HCT116 (cell line): ENCODE measurements at places on chromosomes 12 and 14.

GRCh38 chr12:76692846-76693245, 71.1 kb upstream of the ZDHHC17 start:
- H3K27ac ChIP-seq, result no peak overlapping the region
- H3K4me1 ChIP-seq, result no peaks in the 10 kb centered on the region
- H3K4me3 ChIP-seq, result no peak overlapping the region
- H3K36me3 ChIP-seq, result no peaks in the 10 kb centered on the region

- DNase-seq, result no peak
- no peaks in the 10 kb centered on the region for H3K27me3 ChIP-seq
- H3K4me1 ChIP-seq, result no peaks in the 10 kb centered on the region
- H3K36me3 ChIP-seq, result no peaks in the 10 kb centered on the region
Measured at GRCh38 chr14:23577004-23577681, 1.4 kb downstream of the JPH4 start.

- no peak overlapping the region for H3K4me3 ChIP-seq
- no peaks in the 10 kb centered on the region for H3K27me3 ChIP-seq
- DNase-seq, result no peak
- H3K36me3 ChIP-seq, result no peaks in the 10 kb centered on the region
Measured at GRCh38 chr12:49552014-49552413, 13.2 kb downstream of the KCNH3 start.

DNA sequence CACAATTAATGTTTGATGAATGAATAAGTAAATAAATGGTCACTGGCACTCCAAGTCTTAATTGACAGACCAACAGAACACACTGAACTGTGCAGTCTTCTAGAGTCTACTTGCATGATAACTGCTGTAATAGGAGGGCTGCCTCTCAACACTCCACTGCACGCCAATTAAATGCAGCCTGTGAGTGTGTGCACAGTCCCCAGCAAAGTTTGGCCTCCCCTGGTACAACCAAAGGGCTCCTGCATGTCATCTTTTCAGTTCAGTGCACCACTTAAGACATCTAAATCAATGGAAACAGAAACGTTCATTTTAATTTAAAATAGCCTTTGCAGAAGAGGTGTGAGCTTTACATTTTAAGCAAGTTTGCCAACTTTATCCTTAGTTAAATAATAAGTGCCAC, 121.7 kb upstream of the USP15 start:
- H3K4me3 ChIP-seq, result no peak overlapping the region
- H3K36me3 ChIP-seq, result no peaks in the 10 kb centered on the region
- no peaks in the 10 kb centered on the region for H3K27me3 ChIP-seq

DNA sequence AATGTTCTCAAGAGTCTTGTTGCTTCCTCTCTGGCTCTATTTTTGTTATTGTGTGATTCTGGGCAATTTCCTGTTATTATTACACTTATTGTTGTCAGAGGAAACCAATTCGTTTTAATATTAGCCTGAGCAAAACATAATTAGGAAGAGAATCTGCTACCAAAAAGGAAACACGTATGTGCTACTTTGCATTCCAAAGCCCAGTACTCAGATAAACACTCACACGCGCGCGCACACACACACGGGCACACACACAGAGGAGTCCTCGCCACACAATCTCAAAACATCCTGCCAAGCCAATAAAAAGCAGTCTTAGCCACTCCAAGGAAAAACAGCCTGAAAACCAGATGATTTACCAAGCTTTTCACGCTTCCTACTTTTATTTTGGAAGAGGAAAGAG, 400.7 kb downstream of the NUAK1 start:
- H3K4me1 ChIP-seq, result no peaks in the 10 kb centered on the region
- DNase-seq, result no peak
- H3K27ac ChIP-seq, result no peak overlapping the region
- no peak overlapping the region for H3K4me3 ChIP-seq

- H3K27me3 ChIP-seq, result no peaks in the 10 kb centered on the region
- H3K4me3 ChIP-seq, result no peak overlapping the region
- H3K36me3 ChIP-seq, result no peaks in the 10 kb centered on the region
- H3K4me1 ChIP-seq, result no peaks in the 10 kb centered on the region
- DNase-seq, result no peak
Measured at GRCh38 chr12:63496654-63497053, 171.6 kb downstream of the DPY19L2 start.

GRCh38 chr12:71786829-71787228, 32.2 kb downstream of the RAB21 start:
- no peaks in the 10 kb centered on the region for H3K4me1 ChIP-seq
- no peak overlapping the region for H3K4me3 ChIP-seq
- no peak for DNase-seq

DNA sequence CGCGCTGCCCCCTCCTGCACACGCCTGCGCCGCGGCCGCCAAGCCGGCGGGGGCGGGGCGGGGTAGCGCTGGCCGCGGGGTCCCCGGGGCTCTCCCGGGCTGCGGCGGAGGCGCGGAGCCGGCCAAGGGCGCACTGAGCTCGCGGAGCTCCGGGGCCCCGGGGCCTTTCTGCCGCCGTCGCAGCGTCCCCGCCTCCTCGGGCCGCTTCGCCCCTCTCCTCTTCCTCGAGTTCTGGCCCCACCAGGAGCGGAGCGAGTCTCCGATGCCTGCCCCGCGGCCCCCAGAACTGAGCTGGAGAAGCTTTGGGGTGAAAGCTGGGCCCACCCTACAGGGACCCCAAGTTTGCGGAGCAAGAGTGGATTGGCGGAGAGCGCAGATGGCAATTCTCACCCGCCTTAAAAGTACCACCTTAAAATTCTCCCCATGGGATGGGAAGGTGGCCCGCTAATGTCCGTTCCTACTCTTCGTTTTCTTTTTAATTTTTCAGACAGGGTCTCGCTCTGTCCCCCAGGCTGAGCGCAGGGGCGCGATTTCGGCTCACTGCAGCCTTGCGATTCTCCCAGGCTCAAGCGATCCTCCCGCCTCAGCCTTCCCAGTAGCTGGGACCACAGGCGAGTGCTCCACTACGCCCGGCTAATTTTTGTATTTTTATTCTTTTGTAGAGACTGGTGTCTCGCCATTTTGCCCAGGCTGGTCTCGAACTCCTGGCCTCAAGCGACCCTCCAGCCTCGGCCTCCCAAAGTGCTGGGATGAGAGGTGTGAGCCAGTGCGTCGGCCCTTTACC, 129.6 kb downstream of the NDUFA12 start:
- no peaks in the 10 kb centered on the region for H3K36me3 ChIP-seq
- peak overlapping the region; percentile 45 for H3K4me3 ChIP-seq
- peak overlapping the region; percentile 32; the same call in 1 of the 2 replicates for H3K27ac ChIP-seq
- peaks cover 26% of the 10 kb centered on the region; the same call in 1 of the 2 replicates for H3K4me1 ChIP-seq

GRCh38 chr12:81992461-81992860, 233.3 kb upstream of the PPFIA2 start:
- H3K27me3 ChIP-seq, result no peaks in the 10 kb centered on the region
- H3K4me1 ChIP-seq, result no peaks in the 10 kb centered on the region
- no peaks in the 10 kb centered on the region for H3K36me3 ChIP-seq
- DNase-seq, result peak; percentile 21

GRCh38 chr12:52521175-52521567, 977 bp upstream of the KRT5 start:
- H3K36me3 ChIP-seq, result no peaks in the 10 kb centered on the region
- H3K27ac ChIP-seq, result peak overlapping the region; percentile 55
- peak; percentile 23 for DNase-seq
- H3K4me3 ChIP-seq, result peak overlapping the region; percentile 33
- H3K27me3 ChIP-seq, result no peaks in the 10 kb centered on the region

GRCh38 chr12:76024942-76025600, 6.5 kb downstream of the PHLDA1 start:
- DNase-seq, result no peak
- H3K4me1 ChIP-seq, result peaks cover 31% of the 10 kb centered on the region
- H3K4me3 ChIP-seq, result no peak overlapping the region
- H3K27ac ChIP-seq, result peak overlapping the region; percentile 88
- H3K36me3 ChIP-seq, result peaks cover 14% of the 10 kb centered on the region; the same call in 1 of the 2 replicates

DNA sequence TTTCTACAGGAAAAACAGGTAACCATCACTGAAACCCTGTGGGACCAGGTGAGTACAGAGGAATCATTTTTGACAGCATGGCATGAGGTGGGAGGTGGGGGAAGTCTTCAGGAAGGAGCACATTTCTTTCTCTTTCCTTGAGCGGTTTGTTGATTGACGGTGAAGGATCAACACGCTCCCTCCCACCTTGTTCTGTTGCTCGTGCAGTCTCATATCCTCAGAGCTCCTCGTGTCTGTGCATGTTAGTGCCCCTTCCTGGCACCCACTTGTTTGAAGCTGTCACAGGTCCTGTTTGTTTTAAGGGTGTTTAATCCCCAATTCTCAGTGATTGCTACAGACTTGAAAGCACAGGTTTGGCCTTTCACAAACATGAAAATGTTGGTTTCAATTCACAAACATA, 4.4 kb downstream of the C12orf54 start:
- no peak for DNase-seq
- no peaks in the 10 kb centered on the region for H3K4me1 ChIP-seq
- no peak overlapping the region for H3K4me3 ChIP-seq
- H3K27me3 ChIP-seq, result no peaks in the 10 kb centered on the region; the same call in 1 of the 2 replicates
- H3K36me3 ChIP-seq, result no peaks in the 10 kb centered on the region
- no peak overlapping the region for H3K27ac ChIP-seq

DNA sequence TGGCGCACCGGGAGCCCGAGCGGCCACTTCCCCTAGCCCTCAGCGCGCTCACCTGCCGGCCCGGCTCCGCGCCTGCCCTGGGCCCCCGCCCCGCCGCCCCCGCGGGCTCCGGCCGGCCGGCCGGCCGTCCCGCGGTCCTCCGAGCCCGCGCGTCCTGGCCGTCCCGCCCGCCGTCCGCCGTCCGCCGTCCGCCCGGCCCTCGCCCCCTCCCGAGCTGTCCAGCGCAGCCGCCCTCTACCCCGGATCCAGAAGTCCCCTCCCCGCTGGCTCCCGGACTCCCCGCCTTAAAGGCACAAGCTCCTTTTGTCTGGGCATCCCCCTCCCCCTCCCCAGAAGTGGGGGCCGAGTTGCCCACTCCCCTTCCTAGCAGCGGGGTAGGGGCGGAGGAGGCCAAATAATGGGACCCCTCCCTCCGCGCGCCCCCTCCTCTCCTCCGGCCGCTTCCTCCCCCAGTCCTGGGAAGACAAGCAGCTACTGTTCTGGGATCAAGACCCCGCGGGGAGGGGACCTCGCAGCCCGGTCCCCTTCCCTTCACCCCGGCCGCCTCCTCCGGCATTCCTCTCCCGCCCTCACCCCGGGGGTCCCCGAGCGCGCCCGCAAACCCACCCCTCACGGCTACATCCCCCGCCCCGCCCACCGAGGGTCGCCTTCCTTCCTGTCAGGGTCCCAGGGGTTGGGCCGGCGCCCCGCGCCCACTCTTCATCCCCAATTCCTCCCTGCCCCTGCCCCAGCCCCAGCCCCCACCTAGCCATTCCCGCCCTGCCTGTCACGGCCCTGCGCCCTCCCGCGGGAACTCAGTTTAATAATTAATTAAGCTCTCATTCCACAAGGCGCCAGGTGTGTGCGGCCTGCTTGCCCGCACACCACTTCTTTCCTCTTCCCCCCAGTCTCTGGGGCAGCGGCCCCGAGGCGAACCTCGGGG, at the start of gene ADCY6:
Gene ADCY6 (minus strand): TSS at position 236 of the 922 bp plus-strand sequence. CDS start 5,655 bp downstream, outside the sequence.
- H3K27me3 ChIP-seq, result no peaks in the 10 kb centered on the region
- no peaks in the 10 kb centered on the region for H3K36me3 ChIP-seq
- peaks cover 25% of the 10 kb centered on the region for H3K4me1 ChIP-seq
- H3K27ac ChIP-seq, result peak within 1 kb of the TSS; percentile 72

- H3K27ac ChIP-seq, result no peak overlapping the region
- no peak overlapping the region for H3K4me3 ChIP-seq
- no peak for DNase-seq
- H3K27me3 ChIP-seq, result no peaks in the 10 kb centered on the region
- peaks cover 14% of the 10 kb centered on the region; the same call in 1 of the 2 replicates for H3K4me1 ChIP-seq
- H3K36me3 ChIP-seq, result no peaks in the 10 kb centered on the region
Measured at GRCh38 chr14:96080571-96080970, 41.4 kb downstream of the C14orf132 start.

DNA sequence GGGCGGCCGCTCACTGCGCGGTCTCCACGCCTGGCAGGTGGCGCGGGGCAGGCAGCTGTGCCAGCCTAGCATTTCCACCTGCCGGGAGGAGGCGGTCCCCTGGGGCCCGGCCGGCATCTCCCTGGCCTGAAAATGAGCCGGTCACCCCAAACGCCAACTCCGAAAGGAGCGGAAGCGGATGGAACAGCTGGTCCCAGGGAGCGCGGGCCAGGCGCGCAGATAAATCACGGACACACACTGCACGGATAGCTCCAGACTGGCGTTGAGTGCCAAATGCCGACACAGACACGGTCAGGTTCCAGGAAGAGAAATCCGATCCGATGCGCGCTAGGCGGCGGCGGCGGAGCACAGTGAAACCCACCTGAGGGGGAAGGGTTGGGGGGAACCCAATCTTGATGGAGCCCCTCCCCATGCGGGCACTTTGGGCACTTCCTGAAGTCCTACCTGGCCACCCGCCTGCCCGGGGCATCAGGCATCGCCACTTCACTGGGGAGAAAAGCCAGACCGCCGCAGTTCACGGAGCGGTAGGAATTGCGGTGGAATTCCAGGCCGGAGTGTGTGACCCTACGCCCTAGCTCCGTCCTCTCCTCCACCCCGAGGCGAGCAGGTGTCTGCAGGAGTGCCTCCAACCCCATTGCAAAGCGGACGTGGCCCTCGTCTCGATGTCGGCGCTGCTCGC, 624 bp upstream of the PLEKHD1 start:
- no peaks in the 10 kb centered on the region for H3K4me1 ChIP-seq
- no peaks in the 10 kb centered on the region for H3K36me3 ChIP-seq
- peak overlapping the region; percentile 24 for H3K4me3 ChIP-seq
- DNase-seq, result no peak
- no peak overlapping the region for H3K27ac ChIP-seq
